Endothelial cell (in vitro differentiated cells): ENCODE measurements at places on chromosomes 4 and X. TPM values are rescaled to one million over a fixed set of nuclear protein-coding genes. Genes with fewer than 3 reads are reported as not detected.

The PABPC5 gene
- total RNA-seq = 1.5 TPM

GRCh38 chrX:34528081-34528480, 129.0 kb downstream of the TMEM47 start:
- no peaks in the 10 kb centered on the region for H3K36me3 ChIP-seq
- H3K27ac ChIP-seq = no peak overlapping the region
- no peaks in the 10 kb centered on the region for H3K27me3 ChIP-seq
- H3K4me1 ChIP-seq = no peaks in the 10 kb centered on the region
- no peak overlapping the region for H3K4me3 ChIP-seq
- no peak for DNase-seq

DNA sequence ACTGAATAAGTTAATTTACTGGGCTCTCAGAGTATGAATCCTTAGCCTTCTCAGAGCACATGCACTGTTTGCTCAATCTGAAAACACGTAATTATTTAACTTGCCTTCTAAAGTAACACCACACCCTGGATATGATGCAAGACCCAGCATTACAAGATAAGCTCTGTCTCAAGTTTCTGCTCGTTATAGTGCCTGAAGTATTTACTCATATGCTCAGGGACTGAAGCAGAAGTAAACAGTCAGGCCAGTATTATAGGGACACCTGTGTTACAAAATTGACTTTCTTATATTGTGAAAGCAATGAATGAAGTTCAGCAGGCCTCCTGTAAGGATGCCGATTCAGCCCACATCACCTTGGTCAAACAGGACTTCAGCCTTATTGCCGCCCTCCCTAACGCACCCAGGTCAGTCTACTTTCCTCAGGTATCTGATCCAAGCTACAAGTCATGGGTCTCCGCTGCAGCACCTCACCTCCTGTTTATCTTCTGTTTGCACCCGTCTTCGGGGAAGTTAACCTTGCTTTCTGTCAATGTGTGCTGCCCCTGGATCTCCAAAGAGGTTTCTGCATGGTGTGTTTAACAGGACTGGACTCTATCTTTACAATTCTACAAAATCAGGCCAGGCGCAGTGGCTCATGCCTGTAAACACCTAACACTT, 42.8 kb upstream of the KLF3 start:
- peaks cover 7% of the 10 kb centered on the region for H3K4me1 ChIP-seq
- DNase-seq = no peak
- H3K4me3 ChIP-seq = no peak overlapping the region
- no peaks in the 10 kb centered on the region for H3K27me3 ChIP-seq
- H3K36me3 ChIP-seq = no peaks in the 10 kb centered on the region

- H3K27ac ChIP-seq = no peak overlapping the region
- no peak overlapping the region for H3K4me3 ChIP-seq
- peak; percentile 56 for DNase-seq
- H3K36me3 ChIP-seq = no peaks in the 10 kb centered on the region
- H3K4me1 ChIP-seq = peaks cover 10% of the 10 kb centered on the region
Measured at GRCh38 chrX:133921764-133922389, 63.5 kb downstream of the GPC3 start.

The MAGEA9B gene
- total RNA-seq = not detected

DNA sequence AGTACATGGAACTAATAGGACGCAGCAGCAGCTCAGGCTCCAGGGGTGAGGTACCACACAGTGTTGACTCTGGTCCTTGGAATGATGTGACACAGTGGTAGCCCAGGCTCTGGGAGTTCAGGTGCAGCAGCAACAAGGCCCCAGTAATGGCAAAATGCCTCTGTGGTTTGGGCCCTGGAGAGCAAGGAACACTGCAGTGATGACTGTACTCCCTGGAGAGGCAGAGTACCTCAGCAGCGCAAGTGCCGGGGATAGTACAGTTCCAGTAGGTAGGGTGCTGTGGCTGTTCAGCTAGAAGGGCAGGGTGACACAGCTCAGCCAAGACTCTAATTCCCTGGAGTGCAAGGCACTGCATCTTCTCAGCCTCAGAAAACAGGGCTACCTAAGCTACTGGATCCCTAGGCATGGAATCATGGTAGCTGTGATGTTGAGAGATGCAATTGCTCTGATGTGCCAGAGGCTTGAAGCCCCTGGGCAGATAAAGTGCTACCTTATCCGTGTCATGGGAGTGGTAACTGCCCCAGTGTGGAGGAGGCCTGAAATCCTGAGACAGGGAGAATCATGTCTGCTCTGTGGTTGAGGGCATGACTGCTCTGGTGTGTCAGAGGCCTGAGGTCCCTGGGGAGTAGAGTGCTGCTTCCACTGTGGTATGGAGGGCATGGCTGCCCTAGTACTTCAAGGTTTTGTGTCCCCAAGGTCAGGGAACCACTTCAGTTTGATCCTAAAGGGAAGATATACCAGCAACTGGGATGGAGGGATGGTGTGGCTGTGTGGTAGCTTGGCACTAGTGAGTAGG, 55.2 kb downstream of the AREG start:
- H3K36me3 ChIP-seq = no peaks in the 10 kb centered on the region
- H3K27me3 ChIP-seq = peaks cover 3% of the 10 kb centered on the region
- H3K4me3 ChIP-seq = no peak overlapping the region
- no peak overlapping the region for H3K27ac ChIP-seq

The ERVMER34-1 gene
- 0.44 TPM for total RNA-seq

The NUDT6 gene
- total RNA-seq = 6.5 TPM

DNA sequence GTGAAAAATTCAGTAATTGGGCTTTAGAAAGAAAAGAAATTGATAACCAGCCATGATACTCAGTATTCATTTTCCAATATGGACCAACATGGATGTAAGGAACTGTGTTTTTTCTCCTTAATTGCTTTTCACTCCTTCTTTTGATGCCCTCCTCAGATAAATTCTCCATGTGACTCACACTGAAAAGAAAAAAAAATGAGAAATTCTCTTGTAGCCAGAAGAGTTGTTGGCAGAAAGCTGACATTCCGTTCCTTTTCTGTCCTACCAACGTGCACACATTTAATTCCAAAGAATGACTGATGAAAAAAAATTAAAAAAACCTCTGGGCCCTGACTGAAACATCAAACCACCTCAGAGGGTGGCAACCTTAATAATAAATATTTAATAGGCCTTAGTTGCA, 153.1 kb downstream of the AMELX start:
- no peaks in the 10 kb centered on the region for H3K36me3 ChIP-seq
- H3K4me3 ChIP-seq = no peak overlapping the region
- no peaks in the 10 kb centered on the region for H3K27me3 ChIP-seq
- H3K4me1 ChIP-seq = no peaks in the 10 kb centered on the region
- no peak for DNase-seq

GRCh38 chr4:150411520-150411919, 170.4 kb upstream of the MAB21L2 start:
- no peak overlapping the region for H3K27ac ChIP-seq
- no peaks in the 10 kb centered on the region for H3K36me3 ChIP-seq
- H3K4me1 ChIP-seq = no peaks in the 10 kb centered on the region
- no peaks in the 10 kb centered on the region for H3K27me3 ChIP-seq
- no peak overlapping the region for H3K4me3 ChIP-seq
- DNase-seq = no peak

DNA sequence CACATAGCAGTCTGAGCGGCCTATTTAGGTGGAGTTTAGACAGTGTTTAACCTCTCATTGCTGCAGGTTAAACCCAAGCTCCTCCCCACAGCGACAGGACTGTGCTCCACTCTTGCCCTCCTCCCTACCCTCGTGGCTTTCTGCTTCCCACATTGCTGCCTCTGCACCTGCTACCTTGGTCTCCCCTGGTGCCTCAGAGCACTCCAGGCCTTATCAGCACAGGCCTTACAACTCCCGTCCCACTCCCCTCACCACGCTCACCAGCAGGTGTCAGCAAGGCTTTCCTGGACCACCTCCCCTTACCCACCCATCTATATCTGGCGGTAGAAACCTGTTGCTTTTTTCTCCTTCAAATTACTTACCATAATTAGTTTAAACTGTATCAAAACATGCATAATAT, 18.6 kb downstream of the HELT start:
- H3K36me3 ChIP-seq = no peaks in the 10 kb centered on the region
- no peak overlapping the region for H3K4me3 ChIP-seq
- H3K27ac ChIP-seq = no peak overlapping the region
- H3K4me1 ChIP-seq = no peaks in the 10 kb centered on the region
- peaks cover 3% of the 10 kb centered on the region for H3K27me3 ChIP-seq

The PWWP3B gene
- total RNA-seq = 0.21 TPM

- H3K27me3 ChIP-seq = no peaks in the 10 kb centered on the region
- H3K4me1 ChIP-seq = no peaks in the 10 kb centered on the region
- no peak overlapping the region for H3K4me3 ChIP-seq
Measured at GRCh38 chr4:171601091-171601490, 212.1 kb upstream of the GALNTL6 start.

DNA sequence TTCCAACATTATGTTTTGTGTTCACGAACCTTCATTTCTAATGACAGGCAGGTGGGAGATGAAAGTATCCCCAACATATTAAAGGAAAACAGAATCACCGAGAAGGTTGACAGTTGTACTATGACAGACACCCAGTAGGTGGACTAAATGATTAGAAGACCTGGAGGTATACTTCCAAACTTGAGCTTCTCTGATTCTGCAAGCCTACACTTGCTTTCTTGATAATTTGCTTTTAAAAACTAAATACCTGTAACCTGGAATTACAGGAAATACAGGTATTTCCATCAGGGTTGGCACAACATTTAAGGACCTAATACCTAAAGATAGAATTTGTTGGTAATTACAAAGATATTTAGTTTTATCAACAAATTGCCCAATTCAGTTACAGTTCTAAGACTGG, 43.4 kb downstream of the C4orf51 start:
- no peak overlapping the region for H3K27ac ChIP-seq
- no peaks in the 10 kb centered on the region for H3K27me3 ChIP-seq
- H3K4me3 ChIP-seq = no peak overlapping the region
- H3K36me3 ChIP-seq = no peaks in the 10 kb centered on the region
- DNase-seq = no peak

- no peak overlapping the region for H3K27ac ChIP-seq
- H3K36me3 ChIP-seq = no peaks in the 10 kb centered on the region
- H3K27me3 ChIP-seq = no peaks in the 10 kb centered on the region
- H3K4me3 ChIP-seq = no peak overlapping the region
Measured at GRCh38 chr4:168540086-168540485, 43.2 kb downstream of the PALLD start.

GRCh38 chrX:66632981-66633380, 5.9 kb downstream of the EDA2R start:
- H3K4me1 ChIP-seq = peaks cover 18% of the 10 kb centered on the region
- no peak overlapping the region for H3K27ac ChIP-seq
- no peak overlapping the region for H3K4me3 ChIP-seq
- DNase-seq = no peak
- H3K27me3 ChIP-seq = peaks cover 2% of the 10 kb centered on the region

The SYP gene
- 1.8 TPM for total RNA-seq

DNA sequence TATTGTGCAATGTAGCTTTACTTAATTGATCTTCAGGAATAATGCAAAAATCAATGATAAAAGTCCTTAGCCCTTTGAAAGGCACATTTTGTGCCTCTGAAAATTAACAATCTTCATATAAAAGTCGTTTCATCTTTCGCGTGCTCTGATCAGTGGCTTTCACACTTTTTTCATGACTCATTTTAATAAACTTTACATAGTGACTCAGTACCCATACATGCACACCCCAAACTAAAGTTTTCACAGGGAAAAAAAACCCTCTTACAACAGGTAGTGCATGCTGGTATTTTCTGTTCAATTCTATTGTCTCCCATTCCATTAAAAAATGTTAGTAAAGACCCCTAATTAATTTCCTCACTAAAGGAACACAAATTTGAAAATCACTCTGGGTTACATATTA, 21.5 kb downstream of the RWDD4 start:
- peak overlapping the region; percentile 67 for H3K27ac ChIP-seq
- DNase-seq = no peak
- peaks cover 8% of the 10 kb centered on the region for H3K27me3 ChIP-seq
- no peaks in the 10 kb centered on the region for H3K36me3 ChIP-seq

DNA sequence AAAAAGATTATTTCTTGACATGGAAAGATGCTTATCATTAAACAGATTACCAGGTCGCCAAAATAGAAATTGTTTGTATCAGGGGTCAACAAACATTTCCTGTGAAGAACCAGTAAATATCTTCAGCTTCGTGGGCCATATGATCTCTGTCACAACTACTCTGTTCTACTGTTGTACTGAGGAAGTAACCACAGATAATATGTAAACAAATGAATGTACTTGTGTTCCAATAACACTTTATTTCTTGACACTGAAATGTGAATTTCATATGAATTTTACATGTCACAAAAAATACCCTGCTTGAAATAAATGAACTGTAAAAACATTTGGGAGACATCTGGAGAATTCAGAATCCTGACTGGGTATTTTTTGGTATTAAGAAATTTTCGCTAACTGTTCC, 4.7 kb upstream of the FHL1 start:
- H3K27ac ChIP-seq = no peak overlapping the region
- H3K27me3 ChIP-seq = peaks cover 9% of the 10 kb centered on the region
- DNase-seq = no peak
- peaks cover 4% of the 10 kb centered on the region for H3K4me1 ChIP-seq

The ZNF157 gene
- 0.67 TPM for total RNA-seq

DNA sequence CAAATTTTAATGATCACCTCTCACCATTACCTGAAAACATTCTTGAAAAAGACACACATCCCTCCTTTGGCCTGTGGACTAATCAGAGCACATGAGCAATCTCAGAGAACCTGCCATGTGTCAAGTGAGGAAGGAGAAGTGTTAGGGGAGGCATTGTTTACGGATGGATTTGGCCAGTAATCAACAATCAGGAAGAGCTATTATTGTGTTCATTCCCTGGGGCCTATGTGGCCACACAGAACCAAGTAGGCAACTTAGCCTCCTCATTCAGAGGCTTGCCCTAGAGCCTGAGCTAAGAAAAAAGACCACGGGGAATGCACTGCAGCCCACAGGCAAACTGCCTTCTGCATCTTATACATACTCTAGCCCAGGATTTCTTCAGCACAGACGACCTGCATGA, 40.6 kb upstream of the DOCK11 start:
- H3K36me3 ChIP-seq = no peaks in the 10 kb centered on the region
- no peaks in the 10 kb centered on the region for H3K4me1 ChIP-seq
- no peak for DNase-seq
- H3K27me3 ChIP-seq = no peaks in the 10 kb centered on the region
- H3K27ac ChIP-seq = no peak overlapping the region

GRCh38 chr4:74202062-74202586, 44.2 kb downstream of the MTHFD2L start:
- H3K36me3 ChIP-seq = no peaks in the 10 kb centered on the region
- H3K4me3 ChIP-seq = no peak overlapping the region
- DNase-seq = no peak
- H3K4me1 ChIP-seq = peaks cover 8% of the 10 kb centered on the region
- no peaks in the 10 kb centered on the region for H3K27me3 ChIP-seq

The FAM149A gene
- 0.33 TPM for total RNA-seq

The SLC26A1 gene
- total RNA-seq = not detected

The KLHL13 gene
- 1.7 TPM for total RNA-seq
